Stimulated activated CD8-positive, alpha-beta memory T cell treated with anti-CD3 and anti-CD28 coated beads, Interleukin-2, amount 100 ng/mL, for 1 hour (primary cell): ENCODE measurements at places on chromosomes 4 and X.

GRCh38 chr4:6568689-6569332, 6.2 kb upstream of the MAN2B2 start:
- DNase-seq = no peak

DNA sequence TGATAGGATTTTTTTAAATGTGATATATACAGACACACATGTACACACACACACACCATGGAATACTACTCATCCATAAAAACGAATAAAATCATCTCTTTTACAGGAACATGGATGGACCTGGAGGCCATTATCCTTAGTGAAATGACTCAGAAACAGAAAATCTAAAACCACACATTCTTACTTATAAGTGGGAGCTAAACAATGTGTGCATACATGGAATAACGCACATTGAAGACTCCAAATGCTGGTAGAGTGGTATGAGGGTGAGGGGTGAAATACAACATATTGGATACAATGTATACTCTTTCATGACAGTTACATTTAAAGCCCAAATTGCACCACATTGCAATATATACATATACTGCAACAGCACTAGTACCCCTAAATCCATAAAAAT, 120.2 kb upstream of the ADGRL3 start:
- no peak for DNase-seq

GRCh38 chrX:48458711-48459110, 11.3 kb downstream of the SLC38A5 start:
- DNase-seq = no peak

DNA sequence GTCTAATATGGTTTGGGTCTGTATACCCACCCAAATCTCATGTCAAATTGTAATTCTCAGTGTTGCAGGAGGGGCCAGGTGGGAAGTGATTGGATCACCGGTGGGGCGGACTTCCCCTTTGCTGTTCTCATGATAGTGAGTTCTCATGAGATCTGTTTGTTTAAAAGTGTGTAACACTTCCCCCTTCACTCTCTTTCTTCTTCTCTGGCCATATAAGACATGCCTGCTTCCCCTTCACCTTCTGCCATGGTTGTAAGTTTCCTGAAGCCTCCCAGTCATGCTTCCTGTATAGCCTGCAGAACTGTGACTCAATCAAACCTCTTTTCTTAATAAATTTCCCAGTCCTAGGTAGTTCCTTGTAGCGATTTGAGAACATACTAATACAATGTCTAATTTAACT, 19.7 kb upstream of the SCRG1 start:
- no peak for DNase-seq

- no peak for DNase-seq
These were observed at the start of gene PDGFRA for GRCh38 chr4:54228961-54229501. PDGFRA (plus strand) TSS chr4:54229293; CDS start chr4:54258769, 29,476 bp downstream.

DNA sequence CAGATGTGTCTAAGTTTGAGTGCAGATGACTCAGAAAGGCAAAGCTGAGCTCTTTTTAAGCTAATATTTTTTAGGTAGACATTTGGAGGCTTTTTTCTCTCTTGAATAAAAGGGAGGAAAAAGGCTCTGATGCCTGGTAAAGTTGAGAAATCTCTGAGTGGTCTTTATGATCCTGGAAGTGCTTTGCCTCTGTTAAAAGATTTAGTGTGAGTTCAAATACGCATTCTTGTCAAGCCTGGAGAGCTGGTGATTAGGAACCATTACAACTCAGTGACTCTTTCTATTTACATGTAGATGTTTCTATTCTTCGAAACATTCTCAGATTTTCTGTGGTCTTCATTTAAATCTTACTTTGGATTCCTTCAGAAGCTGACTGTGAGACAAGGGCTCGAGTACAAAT, 143.4 kb upstream of the MED14 start:
- DNase-seq = no peak

DNA sequence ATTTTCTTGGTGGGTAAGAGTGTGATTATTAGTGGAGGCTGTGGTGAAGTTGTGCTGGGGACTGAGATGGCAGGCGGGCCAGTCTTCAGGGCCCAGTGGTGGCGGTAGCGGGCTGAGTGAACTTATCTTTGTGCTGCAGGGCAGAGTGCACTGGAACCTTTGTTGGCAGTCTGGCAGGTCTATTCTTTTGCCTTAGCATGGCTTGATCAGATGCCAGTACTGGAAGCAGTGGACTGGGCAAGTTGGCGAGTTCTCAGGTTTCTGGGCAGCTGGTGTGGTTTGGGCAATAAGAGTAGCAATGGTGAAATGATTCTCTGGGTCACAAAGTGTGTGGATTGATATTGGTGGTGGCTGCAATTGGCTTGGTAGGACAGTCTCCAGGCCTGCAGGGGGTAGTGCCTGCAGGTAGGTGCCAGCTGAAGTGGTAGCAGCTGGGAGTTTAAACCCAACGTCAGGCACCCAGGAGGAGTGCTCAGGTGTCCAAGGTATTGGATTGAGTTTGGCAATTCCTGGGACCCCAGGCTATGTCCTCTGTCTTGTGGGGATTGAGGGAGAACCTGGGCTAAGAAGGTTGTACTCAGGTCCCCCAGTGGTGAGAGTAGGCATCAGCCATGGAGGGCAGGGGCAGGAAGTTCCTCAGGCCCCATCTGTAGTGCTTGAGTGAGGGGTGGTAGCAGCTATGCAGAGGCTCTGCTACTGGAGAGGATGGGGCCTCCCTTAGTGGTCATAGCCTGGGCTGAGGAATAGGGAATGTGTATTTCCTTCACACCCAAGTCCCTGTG, 34.9 kb upstream of the SLC25A14 start:
- no peak for DNase-seq

- DNase-seq = no peak
These were observed 144.3 kb upstream of the NDST3 start for GRCh38 chr4:117889978-117890377.

GRCh38 chrX:19866626-19867410, 20.6 kb downstream of the SH3KBP1 start:
- no peak for DNase-seq

- no peak for DNase-seq
These were observed 107.6 kb downstream of the MID1 start for GRCh38 chrX:10512741-10513140.

DNA sequence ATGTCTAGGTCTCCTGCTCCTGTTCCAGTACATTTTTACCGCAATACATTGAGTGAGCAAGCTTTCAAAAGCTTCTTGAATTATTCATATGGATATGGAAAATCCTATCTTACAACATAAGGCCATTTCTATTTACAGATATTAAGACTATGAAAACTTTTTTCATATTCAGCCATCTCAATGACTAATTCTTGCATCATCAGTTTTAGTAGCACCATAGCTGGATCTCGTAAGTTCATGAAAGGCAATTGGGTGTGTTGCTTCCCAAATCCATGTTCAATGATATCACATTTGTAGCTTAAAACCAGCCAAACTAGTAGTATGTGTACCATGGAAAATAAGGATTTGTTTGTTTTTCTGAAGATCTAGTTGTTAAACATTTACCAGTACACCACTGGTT, 118.3 kb upstream of the GABRA2 start:
- DNase-seq = no peak

- DNase-seq = no peak
These were observed 76.7 kb downstream of the KLHL34 start for GRCh38 chrX:21581479-21581878.

GRCh38 chr4:78667764-78668163, 108.4 kb upstream of the BMP2K start:
- no peak for DNase-seq

- no peak for DNase-seq
These were observed 109.4 kb upstream of the MAP3K15 start for GRCh38 chrX:19624739-19625138.

DNA sequence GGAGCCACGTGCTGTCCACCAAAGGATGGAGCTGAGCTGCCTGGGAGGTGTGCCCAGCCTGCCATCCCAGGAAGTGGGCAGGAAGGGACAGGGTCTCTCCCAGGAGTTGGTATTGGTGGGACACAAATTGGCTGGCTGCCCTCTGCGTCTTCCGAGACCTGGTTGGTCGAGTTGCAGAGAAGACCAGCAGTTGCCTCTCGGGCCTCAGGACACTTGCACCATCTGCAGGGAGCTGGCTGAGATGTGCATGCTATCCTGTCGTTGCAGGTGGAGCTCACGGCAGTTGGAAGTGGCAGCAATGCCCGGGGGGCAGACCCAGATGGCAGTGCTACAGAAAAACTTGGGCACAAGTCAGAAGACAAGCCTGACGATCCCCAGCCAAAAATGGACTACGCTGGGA, 30.2 kb downstream of the BCORL1 start:
- no peak for DNase-seq

GRCh38 chrX:79524642-79525041, 157.5 kb upstream of the ITM2A start:
- DNase-seq = no peak

GRCh38 chr4:151537687-151538086, 128.7 kb downstream of the FHIP1A start:
- DNase-seq = no peak

- DNase-seq = no peak
These were observed 2.8 kb upstream of the GRIA2 start for GRCh38 chr4:157217708-157218107.

- DNase-seq = no peak
These were observed 49.0 kb upstream of the ZNF157 start for GRCh38 chrX:47321386-47321785.

DNA sequence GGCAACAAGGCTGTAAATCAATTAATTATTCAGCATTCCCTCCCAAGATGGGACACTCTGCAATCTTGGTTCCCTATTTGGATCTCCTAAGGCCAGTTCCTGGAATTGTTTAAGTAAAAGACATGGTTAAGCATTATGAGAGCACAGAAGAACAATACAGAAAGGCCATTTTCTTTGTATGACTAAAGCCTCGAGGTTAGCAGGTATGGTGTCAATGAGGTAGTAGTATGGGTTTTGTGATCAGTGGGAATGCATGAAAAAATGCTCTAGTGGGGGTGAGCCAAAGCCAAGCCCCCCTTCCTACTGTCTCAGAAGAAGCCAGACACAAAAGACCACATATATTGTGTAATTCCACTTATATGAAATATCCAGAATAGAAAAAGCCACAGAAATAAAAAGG, 61.7 kb upstream of the S100G start:
- no peak for DNase-seq

DNA sequence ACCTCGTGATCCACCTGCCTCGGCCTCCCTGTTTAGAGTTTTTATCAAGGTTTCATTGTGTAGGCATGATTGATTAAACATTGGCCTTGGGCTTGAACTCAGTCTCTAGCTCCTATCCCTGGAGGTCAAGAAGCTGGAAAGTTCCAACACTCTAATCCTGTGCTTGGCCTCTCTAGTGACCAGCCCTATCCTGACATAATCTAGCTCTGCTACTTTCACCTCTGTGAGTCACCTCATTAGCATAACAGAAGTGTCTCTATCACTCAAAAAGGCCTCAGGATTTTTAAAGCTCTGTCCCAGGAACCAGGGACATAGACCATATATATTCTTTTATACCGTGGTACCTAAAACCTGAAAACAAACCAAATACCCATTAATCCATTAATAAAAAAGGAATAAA, 377.5 kb downstream of the CENPC start:
- DNase-seq = no peak

GRCh38 chr4:124940387-124940786, 227.9 kb upstream of the ANKRD50 start:
- no peak for DNase-seq

GRCh38 chrX:63784346-63784901, 590 bp downstream of the ARHGEF9 start:
- no peak for DNase-seq

DNA sequence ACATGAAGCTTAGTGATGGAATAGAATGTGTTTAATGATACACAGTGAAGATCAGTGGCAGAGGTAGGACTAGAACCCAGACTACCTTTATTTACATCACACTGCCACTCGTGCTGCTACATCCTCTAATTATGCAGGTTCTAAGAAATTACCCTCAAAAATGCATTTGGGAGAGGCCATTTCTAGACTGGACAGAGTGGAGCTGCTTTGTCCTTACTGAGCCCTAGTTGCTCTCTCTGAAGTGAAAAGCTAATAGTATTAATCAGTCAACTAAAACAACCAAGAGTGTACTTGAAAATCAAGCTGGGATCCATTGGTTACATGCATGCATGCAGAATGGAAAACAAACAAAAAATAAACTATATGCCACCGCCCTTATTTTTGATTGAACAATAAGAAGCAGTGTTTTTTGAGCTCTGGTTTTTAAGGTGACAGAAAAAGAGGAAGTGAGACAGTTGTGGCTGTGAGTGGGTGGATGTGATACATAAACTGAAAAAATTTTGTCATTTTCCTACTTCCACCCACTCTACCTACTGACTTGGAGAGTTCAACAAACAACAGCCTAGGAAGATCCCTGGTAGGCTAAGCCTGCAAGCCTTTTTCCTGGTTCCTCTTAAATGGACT, 6.8 kb upstream of the VSIG4 start:
- DNase-seq = no peak
